ENCODE measurements at places on chromosomes 3 and 15.

DNA sequence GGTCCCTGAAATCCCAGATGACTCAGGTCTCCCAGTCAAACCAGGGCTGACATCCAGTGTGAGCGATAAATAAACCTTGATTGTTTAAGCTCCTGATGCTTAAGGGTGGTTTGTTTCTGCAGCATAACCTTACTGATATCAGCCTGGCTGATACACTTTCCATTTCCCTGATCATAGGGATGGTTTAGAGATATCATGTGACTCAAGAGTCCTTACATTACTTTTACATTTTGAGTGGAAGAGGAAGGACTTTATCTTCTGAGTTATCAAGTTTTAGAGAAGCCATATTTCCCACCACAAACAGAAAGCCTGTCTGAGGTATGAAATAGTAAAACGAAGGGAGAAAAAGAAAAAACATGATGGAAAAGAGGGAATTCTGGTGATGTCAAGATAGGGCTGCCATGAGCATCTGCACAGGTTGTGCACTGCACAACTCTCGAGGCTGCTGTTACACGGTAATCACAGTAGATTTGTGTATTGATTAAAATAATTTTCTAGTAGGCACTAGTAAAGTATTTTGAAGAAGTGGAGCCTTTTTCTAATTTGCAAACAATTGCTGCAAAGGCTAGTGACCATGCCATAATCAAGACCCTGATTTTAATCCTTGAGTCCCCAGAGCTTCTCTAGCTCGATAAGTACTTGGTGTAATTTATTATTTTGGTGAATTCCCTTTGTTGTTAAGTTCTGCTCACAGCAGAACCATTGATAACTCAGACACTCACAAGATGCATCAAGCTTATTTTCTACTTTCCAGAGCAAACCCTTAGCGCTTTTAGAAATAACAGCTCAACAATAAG lies 34.1 kb upstream of the FBLN2 start:
- DNase-seq, result no peak

DNA sequence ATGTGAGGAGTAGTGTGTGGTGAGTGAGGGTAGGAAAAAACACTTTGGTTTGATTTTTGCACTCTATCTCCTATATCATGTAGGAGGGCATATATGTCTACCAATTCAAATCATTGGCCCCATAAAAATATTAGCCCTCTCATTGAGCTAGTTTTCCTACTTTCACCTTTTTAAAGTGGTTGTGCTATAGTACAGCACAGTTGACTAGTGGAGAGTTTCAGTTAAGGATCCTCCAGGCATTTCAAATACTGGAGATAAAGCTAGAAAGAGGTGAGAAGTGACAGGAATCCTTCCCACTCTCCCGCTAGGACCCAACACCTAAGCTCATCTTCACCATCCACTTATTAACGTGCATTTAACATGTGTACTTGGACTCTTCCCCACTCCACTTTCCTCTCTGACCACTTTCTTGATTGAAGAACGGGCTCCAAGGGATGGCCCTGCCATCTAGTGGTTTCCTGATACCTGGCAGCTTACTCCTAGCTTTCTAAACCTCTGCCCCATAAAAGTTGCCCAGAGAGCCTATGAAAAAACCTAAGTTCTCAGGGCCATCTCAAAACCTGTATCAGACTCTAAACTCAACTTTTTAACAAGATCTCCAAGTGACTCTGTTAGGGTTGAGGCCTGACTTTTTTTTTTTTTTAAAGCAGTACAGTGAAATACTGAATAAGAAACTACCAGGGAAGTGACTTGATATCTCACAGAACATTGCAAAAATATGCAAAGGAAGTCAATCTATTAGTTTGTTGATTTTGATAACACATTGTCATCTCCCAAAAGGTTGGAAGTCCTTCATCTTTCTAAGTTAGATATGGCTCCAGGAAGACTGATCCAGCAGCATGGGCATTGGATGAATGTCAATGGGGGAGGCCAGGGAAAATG lies 17.9 kb downstream of the IL12A start:
- DNase-seq, result no peak

- DNase-seq, result no peak
Observed at GRCh38 chr3:177068967-177069366, 128.3 kb downstream of the TBL1XR1 start.

DNA sequence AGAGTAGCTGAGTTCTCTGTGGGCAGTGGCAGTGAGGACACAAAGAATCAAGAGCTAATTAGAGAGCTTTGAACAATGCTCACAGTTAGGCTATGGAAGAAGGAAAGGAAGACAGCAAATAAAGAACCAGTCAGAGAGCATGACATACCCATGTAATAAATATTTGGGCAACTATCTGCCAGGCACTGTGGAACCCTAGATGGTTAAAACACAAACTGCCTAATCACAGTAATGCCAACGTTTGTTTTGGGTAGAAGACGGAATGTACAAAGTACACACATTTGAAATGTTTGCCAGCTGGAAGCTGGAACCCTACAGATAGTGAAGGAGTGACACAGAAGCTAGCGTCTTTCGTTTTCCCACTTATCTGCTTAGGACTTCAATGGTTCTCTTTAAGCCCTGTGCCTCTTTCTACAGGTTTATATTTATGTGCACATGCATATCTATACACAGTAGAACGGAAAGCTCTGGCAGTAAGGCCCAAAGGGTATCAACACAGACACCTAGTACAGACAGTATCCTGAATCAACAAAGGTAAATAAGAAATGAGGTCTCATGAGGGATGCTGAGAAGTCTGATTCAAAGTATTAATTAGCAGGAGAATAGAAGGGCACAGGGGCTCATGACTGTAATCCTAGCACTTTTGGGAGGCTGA lies 44.6 kb downstream of the ANKRD28 start:
- DNase-seq, result no peak

DNA sequence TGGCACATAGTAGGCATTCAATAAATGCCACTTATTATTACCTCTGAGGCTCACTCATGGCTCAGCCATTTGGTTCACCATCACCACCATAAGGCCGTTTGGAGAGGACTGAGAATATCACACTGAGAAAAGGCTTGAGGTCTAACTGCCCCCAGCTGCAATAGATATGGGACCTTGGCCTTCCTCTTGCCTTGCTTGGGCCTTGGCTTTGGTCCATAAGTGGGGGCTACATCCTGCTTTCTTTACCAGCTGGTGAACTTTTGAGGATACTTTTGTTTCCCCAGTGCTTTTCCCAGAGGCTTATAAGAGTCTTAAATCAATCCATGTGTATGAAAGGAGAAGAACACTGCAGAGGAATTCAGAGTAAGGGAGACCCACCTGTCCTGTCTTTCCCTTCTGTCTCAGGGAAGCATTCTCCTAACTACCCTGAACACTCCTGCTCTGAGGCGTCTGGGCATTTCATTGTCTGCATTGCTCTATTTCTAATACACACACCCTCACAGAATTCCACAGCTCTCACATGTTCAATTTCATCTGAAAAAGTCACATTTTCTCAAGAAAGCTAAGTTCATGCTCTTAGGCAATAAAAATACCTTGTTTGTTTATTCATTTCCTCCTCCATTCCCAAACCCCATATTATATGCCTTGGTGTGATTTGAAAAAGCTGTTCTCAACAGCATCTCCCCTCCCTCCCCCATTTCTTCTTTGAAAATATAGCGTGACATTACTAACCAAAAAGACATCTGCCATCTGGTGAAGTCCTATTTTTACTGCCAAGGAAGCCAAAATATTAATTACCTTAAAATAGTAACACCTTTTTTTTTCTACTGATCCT lies 22.5 kb upstream of the KCNMB2 start:
- no peak for DNase-seq

GRCh38 chr3:119582178-119582577 lies 2.9 kb downstream of the ADPRH start:
- DNase-seq, result no peak

DNA sequence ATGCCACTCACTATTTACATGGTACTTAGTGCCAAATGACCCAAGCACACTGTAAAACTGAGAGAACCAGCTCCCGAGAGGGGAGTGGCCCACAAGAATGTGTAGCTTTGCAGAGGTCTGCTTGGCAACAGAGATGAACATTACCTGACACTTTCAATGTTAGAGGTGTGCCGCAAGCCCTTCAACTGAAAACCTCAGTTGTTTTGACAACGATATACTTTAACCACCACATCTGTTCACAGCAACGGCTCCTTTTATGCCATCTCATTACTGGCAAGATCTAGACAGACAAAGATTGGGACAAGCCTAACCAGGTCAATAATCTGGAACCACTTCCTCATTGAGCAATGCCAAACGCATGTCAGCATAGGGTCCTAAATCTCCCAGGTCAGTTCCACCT lies 23.7 kb downstream of the NEK10 start:
- no peak for DNase-seq

GRCh38 chr15:60531801-60532200 lies 52.9 kb upstream of the ICE2 start:
- no peak for DNase-seq
